Stimulated activated CD4-positive, alpha-beta T cell treated with anti-CD3 and anti-CD28 coated beads, Interleukin-12 subunit alpha, Interleukin-12 subunit beta, amount 100 ng/mL, for 4 hours (primary cell): ENCODE measurements at places on chromosomes 1 and 21.

DNA sequence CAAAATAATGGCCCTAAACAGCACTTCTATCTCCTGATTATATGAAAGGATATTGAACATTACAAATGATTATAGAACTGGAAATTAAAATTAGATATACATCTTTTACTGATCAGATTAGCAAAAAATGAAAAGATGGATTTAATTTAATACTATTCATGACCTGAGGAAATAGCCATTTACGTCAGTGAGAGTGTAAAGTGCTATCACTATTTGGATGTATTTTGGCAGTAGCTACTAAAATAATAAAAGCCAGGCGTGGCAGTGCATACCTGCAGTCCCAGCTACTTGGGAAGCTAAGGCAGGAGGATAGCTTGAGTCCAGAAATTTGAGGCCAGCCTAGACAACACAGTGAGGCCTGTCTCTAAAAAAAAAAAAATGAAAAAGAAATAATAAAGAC lies 5.3 kb downstream of the C4BPB start:
- DNase-seq: no peak

DNA sequence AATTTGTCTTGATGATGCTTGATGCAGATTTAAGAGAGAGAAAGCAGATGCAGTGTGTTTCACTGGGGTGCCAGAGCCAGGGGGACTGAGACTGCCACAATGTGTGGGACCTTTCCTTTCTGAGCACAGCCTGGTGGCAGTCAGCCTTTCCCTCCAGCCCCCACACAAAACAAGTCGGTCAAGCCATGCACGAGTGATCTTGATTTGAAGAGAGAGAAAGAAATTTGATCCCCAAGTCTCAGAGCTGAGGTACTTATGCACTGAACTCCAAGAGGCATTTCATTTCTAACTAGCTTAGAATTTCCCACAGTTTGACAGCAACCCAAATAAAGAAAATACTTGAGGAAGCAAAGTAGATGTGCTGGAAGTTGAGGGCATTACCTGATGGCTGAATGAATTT lies 193.8 kb downstream of the ST6GALNAC3 start:
- DNase-seq: no peak

- DNase-seq: no peak
Measured at GRCh38 chr1:66374561-66375111, 159.3 kb upstream of the SGIP1 start.

GRCh38 chr1:68459091-68459490 lies 9.3 kb upstream of the RPE65 start:
- no peak for DNase-seq

DNA sequence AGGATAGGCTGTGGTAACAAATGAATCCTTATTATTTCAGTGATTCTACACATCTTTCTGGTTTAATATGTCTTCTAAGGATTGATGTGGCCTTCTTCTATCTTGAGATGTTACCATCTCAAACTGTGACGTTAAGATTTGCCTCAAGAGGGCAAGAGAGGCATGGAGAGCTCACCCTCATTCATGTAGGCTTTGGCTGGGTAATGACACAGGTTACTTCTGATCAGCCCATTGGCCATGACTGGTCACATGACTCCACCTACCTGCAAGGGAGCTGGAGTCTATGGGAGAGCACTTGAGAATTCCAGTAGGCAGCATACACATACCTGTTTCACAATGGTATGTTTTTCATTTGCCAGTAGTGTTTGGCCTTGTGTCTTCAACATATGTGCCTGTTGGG lies 30.0 kb downstream of the CACHD1 start:
- DNase-seq: no peak

- no peak for DNase-seq
Measured at GRCh38 chr21:41048145-41048544, 119.8 kb upstream of the BACE2 start.

GRCh38 chr21:25528515-25528914 lies 78.8 kb downstream of the MRPL39 start:
- DNase-seq: no peak

GRCh38 chr1:230067871-230068620 lies 1.0 kb downstream of the GALNT2 start:
- peak; percentile 24 for DNase-seq

- no peak for DNase-seq
Measured at GRCh38 chr1:176144526-176144925, 62.6 kb downstream of the COP1 start.

DNA sequence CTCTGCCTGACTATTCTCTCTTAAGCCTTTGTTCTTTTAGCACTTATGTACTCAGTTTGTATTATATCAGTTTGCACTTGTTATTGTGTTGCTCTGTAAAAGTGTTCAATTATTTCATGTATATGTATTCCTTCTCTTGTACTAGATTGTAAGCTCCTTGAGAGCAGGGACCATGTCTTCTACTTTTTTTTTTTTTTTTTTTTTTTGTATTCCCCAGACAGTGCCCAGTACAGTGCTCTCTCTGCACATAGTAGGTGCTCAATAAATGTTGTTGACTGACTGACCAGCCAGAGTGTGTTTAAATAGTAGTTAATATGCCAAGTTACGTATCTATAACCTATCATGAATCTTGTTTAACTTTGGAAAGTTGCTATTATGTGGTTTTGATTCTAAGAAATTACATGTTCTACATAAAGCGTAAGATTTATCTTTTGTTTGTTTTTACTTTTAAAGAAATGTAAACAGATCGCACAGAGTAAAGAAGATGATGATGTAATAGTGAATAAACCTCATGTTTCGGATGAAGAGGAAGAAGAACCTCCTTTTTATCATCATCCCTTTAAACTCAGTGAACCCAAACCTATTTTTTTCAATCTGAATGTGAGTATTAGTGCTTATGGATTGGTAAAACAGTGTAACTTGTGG lies 16.1 kb downstream of the SON start:
- DNase-seq: no peak

GRCh38 chr1:13605159-13605558 lies 21.5 kb downstream of the PDPN start:
- no peak for DNase-seq

DNA sequence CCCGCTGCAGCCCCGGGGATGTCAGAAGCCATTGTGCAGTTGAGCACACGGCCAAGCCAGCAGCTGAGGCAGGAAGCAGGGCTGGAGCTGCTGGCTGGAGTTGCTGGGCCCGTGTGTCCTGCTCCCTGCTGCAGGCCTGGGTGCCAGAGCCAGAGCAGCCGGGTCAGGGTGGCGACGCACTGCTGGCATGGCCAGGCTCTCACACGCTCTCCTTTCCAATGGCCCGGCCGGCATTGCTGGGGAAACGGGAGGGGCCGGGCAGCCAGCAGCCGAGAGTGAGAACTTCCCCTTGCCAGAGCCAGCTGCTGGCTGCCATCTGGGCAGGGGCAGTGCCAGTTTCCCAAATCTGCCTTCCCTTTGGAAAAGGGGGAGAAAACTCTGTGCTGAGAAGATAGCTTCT lies 82.4 kb upstream of the PROX1 start:
- no peak for DNase-seq

- no peak for DNase-seq
Measured at GRCh38 chr1:42263019-42263418, 72.0 kb downstream of the FOXJ3 start.

- DNase-seq: no peak
Measured at GRCh38 chr1:94612525-94613204, 71.1 kb upstream of the F3 start.

- DNase-seq: no peak
Measured at GRCh38 chr1:41438711-41439110, 45.8 kb downstream of the EDN2 start.

GRCh38 chr1:176416777-176417176 lies 46.2 kb upstream of the PAPPA2 start:
- no peak for DNase-seq

DNA sequence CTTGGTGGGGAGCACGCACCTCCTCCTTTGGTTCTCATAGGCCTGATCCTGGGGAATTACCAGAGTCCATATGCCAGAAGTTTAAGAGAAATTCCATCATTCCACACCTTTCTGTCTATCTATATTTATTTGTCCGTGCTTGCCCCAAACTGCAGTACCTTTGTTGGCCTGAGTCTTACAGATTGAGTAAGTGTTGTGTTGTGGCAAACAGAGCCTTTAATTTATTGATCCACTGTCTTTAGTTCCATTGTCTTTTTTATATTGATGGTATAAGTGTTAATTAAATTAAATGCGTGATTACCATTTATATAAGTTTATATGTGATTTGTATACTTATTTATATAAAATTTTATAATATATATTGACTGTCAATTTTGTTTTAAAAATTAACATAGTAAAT lies 4.9 kb downstream of the SH3BGR start:
- no peak for DNase-seq

DNA sequence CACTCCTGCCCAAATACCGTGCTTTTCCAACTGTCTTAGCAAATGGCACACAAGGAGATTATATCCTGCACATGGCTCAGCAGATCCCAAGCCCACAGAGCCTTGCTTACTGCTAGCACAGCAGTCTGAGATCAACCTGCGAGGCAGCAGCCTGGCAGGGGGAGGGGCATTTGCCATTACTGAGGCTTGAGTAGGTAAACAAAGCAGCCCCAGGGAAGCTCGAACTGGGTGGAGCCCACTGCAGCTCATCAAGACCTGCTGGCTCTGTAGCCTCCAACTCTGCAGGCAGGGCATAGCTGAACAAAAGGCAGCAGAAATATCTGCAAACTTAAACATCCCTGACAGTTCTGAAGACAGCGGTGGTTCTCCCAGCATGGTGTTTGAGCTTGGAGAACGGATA lies 70.1 kb upstream of the PTBP2 start:
- no peak for DNase-seq

GRCh38 chr1:116351914-116352313 lies 21.1 kb upstream of the ATP1A1 start:
- no peak for DNase-seq

DNA sequence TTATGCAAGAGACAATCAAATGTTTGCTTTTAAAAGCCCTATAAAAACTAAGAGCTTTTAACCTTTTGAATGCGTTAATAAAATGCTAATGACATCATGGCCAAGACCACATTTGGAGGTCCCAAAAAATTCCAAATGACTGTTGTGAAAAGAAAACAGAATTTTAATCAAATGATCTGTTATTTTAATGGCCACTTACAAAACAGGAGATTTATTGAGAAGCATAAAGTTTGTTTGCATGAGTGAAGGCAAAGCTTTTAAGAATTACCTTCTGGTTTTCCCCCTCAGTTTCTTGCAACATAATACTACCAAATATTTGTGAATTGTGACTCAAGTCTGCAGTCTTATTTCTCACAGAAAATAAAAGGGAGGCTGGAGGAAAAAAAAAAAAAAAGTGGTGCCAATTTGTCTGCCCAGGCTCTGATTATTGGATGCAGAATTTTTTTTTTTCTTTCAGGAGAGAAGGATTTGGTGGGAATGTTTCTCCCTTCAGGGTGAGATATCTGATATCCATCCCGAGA lies 60.7 kb downstream of the GORAB start:
- no peak for DNase-seq

- DNase-seq: peak; percentile 77
Measured at GRCh38 chr1:12166834-12167492, at the start of gene TNFRSF1B. Gene TNFRSF1B (plus strand): TSS chr1:12166991. CDS start chr1:12167092, 101 bp downstream.

DNA sequence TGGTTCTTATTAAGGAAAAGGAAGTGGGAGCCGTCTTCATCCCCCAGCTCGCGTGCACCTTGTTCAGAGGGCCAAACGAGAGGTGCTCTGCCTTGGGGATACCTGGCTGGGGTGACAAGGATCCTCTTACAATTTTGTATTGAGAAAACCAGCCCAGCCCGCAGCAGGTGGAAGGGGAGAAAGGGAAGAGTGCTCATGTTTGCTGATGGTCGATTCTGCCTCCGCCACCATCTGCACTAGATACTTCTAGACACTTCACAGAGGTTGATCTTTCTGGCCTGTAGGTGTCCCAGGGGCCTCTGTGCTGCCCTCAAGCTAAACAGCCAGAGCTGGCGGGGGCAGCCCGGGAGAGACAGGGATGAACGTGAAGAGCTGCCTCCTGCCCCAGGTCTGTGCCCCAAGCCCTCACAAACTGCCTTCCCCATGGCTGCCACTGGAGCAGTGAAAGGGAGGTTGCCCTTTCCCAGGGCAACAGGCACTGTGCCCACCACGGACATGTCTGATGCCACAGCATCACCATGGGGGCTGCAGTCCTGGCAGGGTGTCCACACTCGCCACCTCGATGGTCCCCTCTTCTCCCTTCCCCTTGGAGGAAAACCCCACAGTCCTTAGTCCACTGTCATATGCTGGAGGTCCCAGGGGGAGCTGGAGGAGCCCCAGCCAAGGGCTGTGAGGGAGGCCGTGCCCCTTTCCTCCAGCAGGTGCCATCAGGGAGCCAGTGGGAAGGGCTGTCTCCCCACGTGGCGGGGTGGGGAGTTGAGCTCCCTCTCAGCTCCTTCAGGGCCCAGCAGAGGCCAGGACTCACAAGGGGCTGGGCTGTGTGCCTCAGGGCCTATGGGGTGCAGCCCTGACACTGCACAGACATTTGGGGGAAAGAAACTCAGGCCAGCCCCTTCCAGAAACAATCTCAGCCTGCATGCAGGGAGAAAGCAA lies 8.1 kb downstream of the ADPRS start:
- DNase-seq: no peak

DNA sequence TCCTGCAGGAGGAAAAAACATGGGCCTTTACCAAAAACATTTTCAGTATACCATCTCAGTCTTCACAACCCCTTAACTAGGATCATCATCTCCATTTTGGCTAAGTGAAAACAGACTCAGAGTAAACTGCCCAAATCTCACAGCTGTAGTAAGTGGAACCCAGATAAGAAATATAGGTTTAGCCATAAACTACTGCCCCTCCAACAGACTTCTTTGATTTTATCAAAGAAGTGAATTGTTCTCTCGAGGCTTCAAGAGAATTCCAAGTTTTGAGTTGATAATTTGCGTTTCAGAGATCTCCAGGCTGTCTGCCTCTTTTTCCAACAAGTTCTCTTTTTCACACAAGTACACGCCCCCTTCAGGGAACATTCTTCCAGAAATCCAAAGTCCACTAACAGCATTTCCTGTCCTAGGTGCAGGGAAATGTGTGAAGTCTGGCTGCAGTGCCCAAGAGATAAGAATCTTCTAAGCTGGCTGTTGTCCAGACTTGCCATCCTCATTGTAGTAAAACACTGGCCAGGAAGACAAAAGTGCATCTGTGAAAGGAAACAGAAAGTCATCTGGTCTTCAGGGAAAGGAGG lies 30.8 kb downstream of the RNF19B start:
- no peak for DNase-seq

GRCh38 chr1:115874497-115874896 lies 33.6 kb upstream of the NHLH2 start:
- no peak for DNase-seq

DNA sequence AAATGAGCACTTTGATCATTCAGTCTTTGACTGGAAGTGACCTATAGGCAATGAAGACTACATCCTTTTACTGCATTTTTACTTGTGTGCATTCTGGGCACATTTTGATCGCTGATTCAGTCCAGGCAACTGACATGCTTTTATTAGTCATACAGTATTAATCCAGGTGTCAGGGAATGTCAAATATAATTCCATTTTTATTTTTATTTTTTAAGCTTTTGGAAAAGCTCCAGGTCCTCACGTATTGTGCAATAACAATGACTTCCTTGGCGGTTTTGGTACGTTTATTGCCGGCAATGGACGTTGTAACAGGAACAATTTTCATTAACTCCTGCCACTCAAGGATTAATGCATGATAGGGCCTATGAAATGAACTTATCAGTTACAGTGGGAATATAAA lies 302.6 kb upstream of the PTBP2 start:
- DNase-seq: no peak
